ENCODE measurements at places on chromosomes 11 and 22.

DNA sequence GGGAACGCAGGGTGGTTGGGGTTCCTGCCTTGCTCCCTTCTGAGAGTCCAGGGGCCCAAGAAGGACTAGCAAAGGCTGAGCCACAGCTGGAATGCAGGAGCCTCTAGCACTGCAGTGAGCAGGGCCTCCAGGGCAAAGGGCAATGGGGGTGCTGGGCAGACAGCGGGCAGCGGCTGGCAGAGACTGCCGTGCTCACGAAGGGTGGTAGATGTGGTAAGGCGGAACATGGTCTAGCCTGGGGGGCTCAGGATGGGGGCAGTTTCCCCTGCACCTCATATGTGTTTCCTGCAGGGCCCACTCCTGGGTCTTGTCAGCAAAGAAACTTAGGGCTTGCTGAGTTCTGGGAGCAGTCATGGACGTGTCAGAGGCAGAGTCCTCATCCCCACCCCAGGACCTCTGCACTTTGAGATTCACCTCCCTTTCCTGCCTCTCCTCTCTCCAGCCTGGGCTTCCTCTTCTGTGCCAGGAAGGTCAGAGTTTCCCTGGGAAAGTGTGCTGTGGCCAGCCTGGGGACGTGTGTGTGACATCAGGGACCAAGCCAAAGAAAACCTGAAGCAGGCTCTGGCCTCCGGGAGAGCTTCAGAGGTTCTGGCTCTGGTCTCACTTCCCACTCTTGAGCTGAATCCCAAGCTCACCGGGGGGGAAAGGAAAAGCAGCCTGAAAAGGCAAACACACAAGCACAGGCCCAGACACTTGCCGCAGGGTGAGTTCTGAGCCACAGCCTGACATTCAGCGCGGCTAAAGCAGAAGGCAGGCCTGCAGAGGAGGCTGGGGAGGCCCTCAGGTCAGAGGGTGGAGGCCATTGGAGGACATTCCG is 4.4 kb downstream of the MOGAT2 start:
- H3K27me3 ChIP-seq = peaks cover 3% of the 10 kb centered on the region
- H3K4me3 ChIP-seq = no peak overlapping the region
- H3K4me1 ChIP-seq = peaks cover 4% of the 10 kb centered on the region
- H3K27ac ChIP-seq = peak overlapping the region; percentile 41

DNA sequence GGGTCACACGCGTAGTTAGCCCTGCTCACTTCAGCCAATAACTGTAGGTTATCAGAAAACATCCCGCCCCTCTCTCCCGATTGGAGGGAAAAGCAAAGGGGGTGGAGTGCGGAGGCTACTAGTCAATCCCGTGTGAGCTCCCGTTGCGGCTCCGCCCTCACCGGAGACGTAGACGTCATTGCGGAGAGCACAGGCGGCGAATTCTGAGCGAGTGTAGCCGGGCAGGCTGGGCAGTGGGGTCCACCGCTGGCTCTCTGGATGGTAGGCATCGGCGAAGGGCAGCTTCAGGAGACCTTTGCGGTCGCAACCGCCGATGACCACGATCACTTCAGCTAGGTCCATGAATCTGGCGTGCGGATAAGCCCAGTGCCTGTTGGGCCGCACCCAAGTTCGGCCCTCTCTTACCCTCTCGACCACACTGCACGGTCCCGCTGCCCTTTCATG is 4.7 kb downstream of the KLHL35 start:
- H3K27me3 ChIP-seq = peaks cover 3% of the 10 kb centered on the region
- peak overlapping the region; percentile 63 for H3K27ac ChIP-seq
- H3K4me1 ChIP-seq = peaks cover 28% of the 10 kb centered on the region
- DNase-seq = no peak

- peaks cover 6% of the 10 kb centered on the region for H3K27me3 ChIP-seq
- no peak for DNase-seq
- no peak overlapping the region for H3K27ac ChIP-seq
- peaks cover 6% of the 10 kb centered on the region for H3K4me1 ChIP-seq
- no peak overlapping the region for H3K4me3 ChIP-seq
- H3K36me3 ChIP-seq = peaks cover 1% of the 10 kb centered on the region
These were observed 1.2 kb upstream of the LMO2 start for GRCh38 chr11:33892906-33893594.

DNA sequence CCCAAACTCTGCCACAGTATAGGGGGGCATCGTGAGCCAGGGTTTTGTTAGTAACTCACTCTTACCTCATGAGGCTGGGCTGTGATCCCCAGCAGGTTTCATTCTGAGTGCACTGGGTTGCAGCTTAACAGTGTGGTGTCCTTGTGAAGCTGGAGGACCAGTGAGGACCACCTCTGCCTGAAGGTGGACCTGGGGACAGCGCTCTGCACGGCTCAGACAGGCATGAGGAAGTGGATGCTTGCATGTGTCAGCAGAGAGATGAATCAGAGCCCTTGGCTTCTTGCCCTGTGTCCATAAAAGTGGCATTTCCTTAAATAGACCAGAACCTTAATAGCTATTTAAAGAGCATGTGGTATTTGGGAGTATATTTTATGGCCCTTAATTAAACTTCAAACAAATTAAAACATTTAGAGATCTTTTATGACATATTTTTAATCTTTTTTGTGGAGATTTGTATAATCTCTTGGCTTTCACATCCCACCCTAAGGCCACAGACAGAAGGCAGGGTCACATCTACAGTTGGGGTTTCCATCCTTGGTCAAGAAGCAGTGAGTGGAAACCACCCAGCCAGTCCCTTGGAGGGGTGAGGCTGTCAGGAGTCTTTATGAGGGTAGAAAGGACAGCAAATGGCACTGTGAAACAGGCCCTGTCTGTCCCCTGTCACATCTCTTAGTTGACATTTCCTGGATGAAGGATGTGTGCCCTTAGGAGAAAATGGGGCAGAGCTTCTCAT is 24.8 kb upstream of the ADORA2A start:
- H3K4me3 ChIP-seq = peak overlapping the region; percentile 35
- H3K36me3 ChIP-seq = peaks cover 17% of the 10 kb centered on the region
- H3K4me1 ChIP-seq = peaks cover 54% of the 10 kb centered on the region
- DNase-seq = no peak
- peak overlapping the region; percentile 95 for H3K27ac ChIP-seq
- H3K27me3 ChIP-seq = no peaks in the 10 kb centered on the region

GRCh38 chr11:118198370-118198769 is 21.9 kb upstream of the SCN2B start:
- no peak overlapping the region for H3K27ac ChIP-seq
- peaks cover 3% of the 10 kb centered on the region for H3K27me3 ChIP-seq
- no peak for DNase-seq
- H3K36me3 ChIP-seq = no peaks in the 10 kb centered on the region
- peaks cover 15% of the 10 kb centered on the region for H3K4me1 ChIP-seq
- H3K4me3 ChIP-seq = peak overlapping the region; percentile 37

- no peak overlapping the region for H3K27ac ChIP-seq
- no peaks in the 10 kb centered on the region for H3K36me3 ChIP-seq
- no peak overlapping the region for H3K4me3 ChIP-seq
These were observed 516.9 kb downstream of the TBC1D22A start for GRCh38 chr22:47279337-47279736.

GRCh38 chr22:23789638-23790037 is 2.9 kb downstream of the SMARCB1 start:
- H3K27ac ChIP-seq = peak overlapping the region; percentile 45
- peak; percentile 34 for DNase-seq
- peaks cover 37% of the 10 kb centered on the region for H3K4me1 ChIP-seq
- no peaks in the 10 kb centered on the region for H3K27me3 ChIP-seq

- H3K27ac ChIP-seq = no peak overlapping the region
- H3K4me3 ChIP-seq = no peak overlapping the region
- H3K27me3 ChIP-seq = peaks cover 53% of the 10 kb centered on the region
These were observed 7.7 kb upstream of the MRGPRD start for GRCh38 chr11:68988491-68988890.

DNA sequence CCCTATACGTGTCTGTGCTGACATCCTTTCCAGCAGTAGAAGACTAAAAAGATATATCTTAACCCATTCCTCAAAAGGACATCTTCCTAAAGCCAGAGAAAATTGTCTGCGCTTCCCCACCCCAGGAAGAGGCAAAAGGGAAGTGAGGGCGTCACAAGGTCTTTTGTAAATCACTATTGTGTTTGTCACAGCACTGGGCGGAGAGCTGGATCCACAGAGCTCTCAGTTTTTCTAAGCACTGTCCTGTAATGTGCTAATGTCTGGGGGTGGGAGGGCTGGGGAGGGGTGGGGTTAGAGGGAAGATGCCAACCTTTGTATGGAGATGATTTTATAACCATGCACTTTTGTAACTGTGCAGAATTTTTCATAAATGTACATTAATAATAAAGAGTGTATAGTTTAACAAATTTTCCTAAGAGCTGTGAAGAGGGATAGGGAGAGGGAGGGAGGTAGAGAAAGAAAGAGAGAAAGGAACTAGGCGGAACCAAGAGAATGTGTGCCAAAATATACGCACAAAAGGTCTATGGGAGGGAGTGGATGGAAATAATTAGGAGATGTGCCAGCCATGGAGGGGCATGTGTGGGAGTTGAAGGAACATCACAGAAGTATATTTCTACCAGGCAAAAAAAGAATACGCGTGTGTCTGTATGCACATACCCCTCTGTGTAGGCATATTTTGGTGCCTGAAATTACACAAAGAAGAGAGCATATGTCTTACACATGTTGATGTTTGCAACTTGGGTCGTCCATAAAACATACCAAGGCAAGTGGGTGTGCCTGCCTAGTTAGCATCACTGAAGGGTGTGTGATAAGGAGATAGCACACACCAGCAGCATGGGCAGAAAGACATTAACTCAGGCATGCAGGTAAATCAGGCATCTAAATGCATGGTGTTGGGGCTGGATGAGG is 9.8 kb downstream of the LRRC55 start:
- no peak overlapping the region for H3K27ac ChIP-seq
- H3K4me1 ChIP-seq = no peaks in the 10 kb centered on the region
- no peak for DNase-seq
- H3K27me3 ChIP-seq = peaks cover 39% of the 10 kb centered on the region
- no peak overlapping the region for H3K4me3 ChIP-seq

GRCh38 chr22:49079027-49079725 is 748.5 kb downstream of the BRD1 start:
- H3K27me3 ChIP-seq = peaks cover 21% of the 10 kb centered on the region
- peak; percentile 75 for DNase-seq
- H3K4me1 ChIP-seq = no peaks in the 10 kb centered on the region

- H3K4me3 ChIP-seq = no peak overlapping the region
- peaks cover 3% of the 10 kb centered on the region for H3K27me3 ChIP-seq
- H3K36me3 ChIP-seq = peaks cover 2% of the 10 kb centered on the region
- H3K27ac ChIP-seq = no peak overlapping the region
These were observed 117.1 kb downstream of the KCNQ1 start for GRCh38 chr11:2561696-2562581.
